ENCODE measurements at places on chromosomes 4 and X.

- DNase-seq: no peak
Observed at GRCh38 chrX:137067147-137067546, 33.4 kb upstream of the GPR101 start.

GRCh38 chrX:77160301-77160700 is 286.9 kb upstream of the FGF16 start:
- no peak for DNase-seq

DNA sequence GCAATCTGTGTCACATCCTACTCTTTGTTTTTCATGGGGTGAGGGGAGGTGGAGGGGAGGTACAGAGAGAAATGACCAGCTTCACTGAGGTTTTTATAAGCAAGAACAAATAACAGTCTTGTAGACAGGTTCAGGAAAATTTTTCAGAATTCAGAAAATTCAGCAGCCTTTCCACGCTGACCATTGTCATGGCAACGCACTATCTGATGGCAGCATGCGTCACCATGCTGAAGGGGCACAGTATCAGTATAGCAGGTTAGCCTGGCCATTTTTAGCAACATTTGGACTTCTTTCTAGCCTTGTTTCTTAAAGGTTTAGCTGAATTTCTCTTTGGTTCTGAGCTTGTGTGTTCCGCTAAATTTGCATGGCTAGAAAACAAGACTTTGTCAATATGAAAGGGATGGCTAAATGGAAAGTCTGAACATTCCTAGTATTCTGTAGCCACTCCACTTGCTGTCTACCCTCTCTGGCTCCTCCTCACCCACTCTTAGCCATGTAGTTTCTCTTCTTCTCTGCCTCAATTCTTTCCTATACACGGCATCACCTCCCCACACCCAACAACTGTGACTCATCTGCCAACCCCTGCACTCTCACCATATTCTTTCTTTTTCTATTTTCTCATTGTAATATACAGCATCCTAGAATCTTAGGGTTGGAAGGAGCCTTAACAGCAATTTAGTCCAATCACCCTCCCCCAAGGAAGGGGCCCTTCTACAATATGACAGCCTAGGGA is 42.7 kb upstream of the CITED1 start:
- no peak for DNase-seq

DNA sequence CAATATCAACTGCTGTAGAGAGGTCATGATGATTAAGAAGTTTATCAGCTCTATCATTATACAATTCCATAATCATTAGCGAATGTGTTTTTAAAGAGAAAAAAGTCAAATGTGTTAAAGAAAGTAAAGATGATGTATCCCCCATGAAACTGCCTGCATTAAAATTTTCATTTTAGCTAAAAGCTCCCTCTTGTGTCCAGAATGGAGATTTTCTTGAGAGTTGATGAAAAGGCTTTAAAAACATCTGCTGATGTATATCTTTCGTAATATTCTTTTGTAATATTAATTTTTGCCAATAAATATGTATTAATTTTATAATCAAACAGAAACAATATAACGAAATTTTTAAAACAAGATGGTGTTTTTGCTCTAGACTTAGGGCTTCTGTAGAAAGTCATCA is 52.1 kb upstream of the LHFPL1 start:
- no peak for DNase-seq

GRCh38 chr4:145530189-145530588 is 48.5 kb downstream of the SMAD1 start:
- no peak for DNase-seq

GRCh38 chr4:24748023-24748422 is 47.4 kb upstream of the SOD3 start:
- no peak for DNase-seq

GRCh38 chr4:19752599-19752998 is 499.1 kb upstream of the SLIT2 start:
- DNase-seq: no peak
